ENCODE measurements at places on chromosomes 5 and 9.

GRCh38 chr5:38008198-38008597, 168.4 kb upstream of the GDNF start:
- DNase-seq = no peak

GRCh38 chr5:133377736-133378135, 234.6 kb downstream of the FSTL4 start:
- DNase-seq = no peak

GRCh38 chr9:85586684-85587083, 155.1 kb downstream of the AGTPBP1 start:
- DNase-seq = no peak

DNA sequence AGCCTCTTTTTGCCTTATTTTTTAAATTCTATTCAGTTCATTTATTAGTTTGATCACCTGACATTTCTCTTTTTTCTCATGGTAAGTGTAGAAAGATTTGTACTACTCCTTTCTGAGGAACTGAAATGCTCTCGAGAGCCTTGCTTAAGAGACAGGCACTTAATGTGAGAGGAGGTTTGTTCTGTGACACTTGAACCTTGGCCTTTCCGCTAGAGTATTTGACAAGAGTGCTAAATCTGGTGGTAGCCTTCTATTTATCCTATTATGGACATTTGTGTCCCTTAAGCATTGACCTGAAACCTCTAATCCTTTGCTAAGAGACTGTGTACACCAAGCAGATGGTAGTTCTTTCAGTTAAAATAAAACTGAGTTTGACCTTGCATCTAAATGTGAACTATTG, 805.0 kb upstream of the PTPRD start:
- no peak for DNase-seq

DNA sequence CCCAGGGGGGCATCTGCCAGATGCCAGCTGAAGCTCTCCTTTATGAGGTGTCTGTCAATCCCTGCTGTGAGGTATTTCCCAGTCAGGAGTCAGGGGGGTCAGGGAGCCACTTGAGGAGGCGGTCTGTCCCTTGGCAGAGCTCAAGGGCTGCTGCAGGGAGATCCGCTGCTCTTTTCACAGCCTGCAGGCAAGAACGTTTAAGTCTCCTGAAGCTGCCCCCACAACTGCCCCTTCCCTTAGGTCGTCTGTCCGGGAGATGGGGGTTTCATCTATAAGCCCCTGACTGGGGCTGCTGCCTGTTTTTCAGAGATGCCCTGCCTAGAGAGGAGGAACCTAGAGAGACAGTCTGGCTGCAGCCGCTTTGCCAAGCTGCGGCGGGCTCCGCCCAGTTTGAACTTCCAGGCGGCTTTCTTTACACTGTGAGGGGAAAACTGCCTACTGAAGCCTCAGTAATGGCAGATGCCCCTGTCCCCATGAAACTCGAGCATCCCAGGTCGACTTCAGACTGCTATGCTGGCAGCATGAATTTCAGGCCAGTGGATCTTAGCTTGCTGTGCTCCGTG, 148.3 kb downstream of the RPS23 start:
- DNase-seq = no peak

- DNase-seq = peak; percentile 90
Measured at GRCh38 chr9:131046581-131047202, 37.7 kb downstream of the LAMC3 start.

DNA sequence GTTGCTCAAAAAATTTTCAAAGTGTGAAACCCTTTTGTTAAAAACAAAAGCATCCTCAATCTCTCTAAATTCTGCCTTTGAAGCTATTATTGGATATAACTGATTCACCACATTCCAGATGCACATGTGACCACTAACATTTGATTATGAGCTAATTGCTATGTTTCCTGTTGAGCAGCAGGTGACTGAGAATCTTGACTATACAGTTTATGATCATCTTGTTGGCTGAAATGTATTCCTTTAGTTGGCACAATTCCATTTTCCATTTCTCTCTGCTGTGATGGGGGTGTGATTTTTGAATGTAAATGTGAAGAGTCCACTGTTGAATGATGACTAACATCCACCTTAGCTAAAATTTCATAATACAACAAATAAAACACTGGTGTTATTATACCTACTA, 10.7 kb downstream of the LYSMD3 start:
- DNase-seq = no peak

- no peak for DNase-seq
Measured at GRCh38 chr5:76790632-76791290, 28.1 kb upstream of the F2RL1 start.

DNA sequence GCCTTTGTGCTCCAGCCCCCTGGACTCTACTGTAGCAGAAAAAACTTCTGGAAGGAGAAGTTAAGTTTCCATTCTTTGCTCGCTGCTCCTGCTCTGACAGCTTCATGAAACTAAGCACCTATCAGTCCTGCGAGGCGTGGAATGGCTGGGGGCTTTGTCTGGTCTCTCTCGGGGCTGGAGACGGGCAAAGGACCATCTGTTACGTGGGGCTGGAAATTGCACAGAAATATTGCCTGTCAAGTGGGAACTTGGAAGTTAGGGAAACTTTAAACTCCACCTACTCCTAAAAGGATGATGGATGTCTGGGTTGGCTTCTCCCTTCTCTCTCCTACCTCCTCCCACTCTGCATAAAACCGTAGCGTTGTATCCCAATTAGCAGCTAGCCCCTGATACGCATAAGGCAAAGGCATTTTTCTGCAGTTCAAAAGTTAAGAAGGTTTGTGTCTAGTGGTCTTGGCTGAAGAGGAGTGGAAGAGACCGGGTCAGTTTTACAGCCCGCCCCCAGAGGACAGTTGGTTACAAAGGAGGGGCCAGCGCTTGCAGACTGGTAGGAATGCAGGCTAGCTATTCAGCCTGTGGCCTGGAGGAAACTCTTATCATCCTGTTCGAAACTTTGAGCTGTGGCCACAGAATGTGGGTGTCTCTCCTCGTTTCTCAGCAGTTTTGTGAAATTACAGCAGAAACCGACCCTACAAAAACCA, 1.3 kb downstream of the FBXL7 start:
- DNase-seq = no peak

DNA sequence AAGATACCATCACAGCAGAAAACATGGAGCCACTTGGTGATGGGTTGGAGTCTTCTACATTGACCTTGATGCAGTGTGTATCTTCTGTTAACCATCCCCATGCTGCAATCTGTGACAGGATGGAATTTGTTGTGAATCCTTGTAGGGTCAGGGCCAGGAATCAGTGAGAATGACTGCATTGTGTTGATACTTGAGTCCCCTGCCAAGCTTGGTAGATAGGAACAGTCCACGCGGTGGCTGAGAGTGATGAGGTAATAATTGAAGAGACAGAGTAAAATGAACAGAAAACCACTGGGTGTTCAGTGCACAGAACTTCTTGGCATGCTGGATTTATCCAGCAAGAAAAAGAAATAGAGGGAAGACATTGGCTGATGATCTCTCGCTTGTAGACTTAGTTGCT, 217.5 kb downstream of the MAN2A1 start:
- DNase-seq = no peak

All from activated CD8-positive, alpha-beta memory T cell treated with anti-CD3 and anti-CD28 coated beads for 24 hours (primary cell).